ENCODE measurements at places on chromosomes 6 and 20.
A peak's percentile ranks its signal among the peaks of the same experiment; 100 is the strongest.

- DNase-seq = no peak
Measured at GRCh38 chr6:5778317-5778857, 228.3 kb downstream of the NRN1 start.

GRCh38 chr6:41367700-41368099 is 32.3 kb downstream of the NCR2 start:
- DNase-seq = no peak

GRCh38 chr20:33007376-33008335 is at the start of gene BPIFB2:
Gene BPIFB2 (plus strand): TSS chr20:33007704. CDS start chr20:33008575, 871 bp downstream.
- DNase-seq = no peak

DNA sequence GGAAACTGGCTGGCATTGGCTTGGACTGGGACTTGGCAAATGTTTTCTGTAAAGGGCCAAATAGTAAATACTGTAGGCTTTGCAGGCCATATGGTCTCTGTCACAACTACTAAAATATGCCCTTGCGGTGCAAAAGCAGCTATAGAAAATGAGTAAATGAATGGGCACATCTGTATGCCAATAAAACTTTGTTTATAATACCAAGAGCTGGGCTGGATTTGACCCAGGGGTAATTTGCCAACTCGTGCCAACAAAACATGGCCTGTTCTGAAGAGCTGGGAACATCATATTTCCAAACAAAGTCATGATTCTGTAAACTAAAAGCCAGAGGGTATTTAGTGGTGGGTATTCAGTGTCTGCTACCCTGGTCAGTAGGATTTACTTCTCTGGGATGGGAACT is 320.1 kb upstream of the SOX4 start:
- DNase-seq = no peak

- no peak for DNase-seq
Measured at GRCh38 chr6:41214559-41215238, 13.4 kb upstream of the TREML4 start.

DNA sequence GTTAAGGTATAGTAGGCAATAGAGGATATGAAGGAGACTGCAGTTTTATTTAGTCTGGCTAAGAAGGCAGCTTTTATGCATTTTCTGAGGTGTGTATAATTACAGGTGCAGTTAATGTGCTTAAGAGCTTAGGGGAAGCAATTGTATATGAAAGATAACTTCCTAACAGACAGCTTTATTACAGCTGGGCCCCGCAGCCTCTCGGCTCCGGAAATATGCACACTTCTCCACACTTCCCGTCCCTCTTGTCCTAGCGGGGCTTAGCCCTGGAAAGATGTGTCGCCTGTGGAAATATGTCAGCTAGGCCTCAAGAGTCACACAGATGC is 178.4 kb upstream of the ARID1B start:
- DNase-seq = no peak

DNA sequence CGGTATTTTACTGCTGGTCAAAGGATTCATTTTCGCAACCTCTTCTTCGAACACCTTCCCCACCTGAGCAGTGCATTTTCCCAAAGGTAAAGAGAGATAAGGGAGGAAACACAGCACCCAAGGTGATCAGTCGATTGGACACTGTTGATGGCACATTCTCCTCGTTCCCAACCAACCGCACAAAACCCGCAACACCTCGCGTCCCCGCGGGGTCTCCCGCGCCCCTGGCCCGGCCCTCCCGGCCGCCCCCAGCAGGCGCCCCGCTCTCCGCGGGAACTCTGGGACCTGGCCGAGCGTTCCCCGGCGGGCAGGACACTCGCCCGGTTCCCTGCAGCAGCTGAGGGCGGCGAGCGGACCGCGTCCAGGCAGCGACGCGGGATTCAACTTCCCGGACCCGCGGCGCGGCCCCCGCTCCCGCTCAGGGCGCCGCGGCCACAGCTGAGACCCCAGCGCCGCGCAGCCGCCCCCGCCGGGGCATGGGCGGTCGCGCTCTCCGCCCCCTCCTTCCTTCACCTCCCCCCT is 506 bp downstream of the RGS17 start:
- no peak for DNase-seq

DNA sequence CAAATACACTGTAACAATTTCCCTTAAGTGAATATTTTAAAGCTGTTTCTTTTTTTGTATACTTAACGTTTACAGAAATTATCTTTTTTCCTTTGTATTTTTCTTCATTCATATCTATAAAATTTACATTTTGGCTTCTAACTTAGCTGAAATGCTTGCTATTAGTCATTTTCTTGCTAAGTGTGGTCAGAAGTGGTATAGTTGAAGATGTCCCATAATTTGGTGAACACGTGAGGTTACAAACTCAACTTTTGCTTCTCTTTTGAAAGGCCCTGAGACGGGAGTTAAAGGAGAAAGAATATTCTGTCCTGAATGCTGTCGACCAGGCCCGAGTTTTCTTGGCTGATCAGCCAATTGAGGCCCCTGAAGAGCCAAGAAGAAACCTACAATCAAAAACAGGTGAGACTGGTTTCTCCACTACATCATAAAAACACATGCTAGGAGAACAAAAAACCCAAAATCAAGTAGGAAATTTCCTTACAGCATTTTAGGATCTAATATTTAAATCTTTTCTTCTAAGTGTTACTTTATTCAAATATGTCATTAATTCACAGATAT is 445.0 kb downstream of the UTRN start:
- DNase-seq = no peak

- peak; percentile 78 for DNase-seq
Measured at GRCh38 chr20:63641792-63642523, 11.3 kb downstream of the STMN3 start.

DNA sequence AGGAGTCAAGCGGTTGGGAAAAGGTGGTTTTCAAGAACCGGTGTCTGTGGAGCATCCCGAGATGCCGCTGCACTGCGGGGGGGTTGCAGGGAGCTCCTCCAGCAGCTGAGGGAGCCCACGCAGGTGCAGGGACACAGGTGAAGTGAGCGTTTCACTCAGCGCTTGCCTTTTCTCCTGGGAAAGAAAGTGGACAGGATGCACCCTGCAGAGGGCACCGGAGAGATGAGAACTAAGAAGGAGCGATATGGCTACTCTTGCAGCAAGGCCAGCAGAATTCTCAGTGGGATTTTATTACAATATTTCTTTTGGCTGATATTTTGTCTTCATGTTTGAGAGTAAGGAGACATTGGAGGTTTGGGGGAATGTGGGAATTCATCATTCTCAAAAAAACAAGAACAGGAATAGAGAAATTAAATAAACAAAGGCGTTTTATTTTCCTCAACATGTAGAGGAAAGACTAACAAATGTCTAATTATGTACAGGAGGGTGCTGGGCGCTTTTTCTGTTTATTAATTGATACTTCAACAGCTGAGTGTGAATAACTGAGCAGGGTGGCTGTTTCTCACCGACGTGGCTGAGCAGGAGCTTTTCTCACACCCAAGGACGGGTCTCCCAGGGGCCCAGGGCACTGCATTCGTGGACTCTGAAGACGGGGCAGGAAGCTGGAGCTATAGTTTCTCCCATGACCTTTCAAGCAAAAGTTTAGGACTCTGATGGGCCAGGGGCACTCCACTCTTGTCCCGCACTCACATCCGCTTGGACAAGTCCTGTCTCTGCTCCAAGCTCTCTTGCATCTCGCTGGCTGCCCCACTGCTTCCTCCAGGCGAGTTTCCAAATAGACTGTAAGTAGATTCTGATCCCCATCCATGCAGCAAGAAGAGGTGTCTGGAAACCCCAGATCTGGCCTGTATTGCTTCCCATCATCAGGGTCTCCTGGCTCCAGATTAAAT is 176.1 kb downstream of the SMOC2 start:
- no peak for DNase-seq

GRCh38 chr20:38452880-38453624 is 17.9 kb upstream of the SNHG17 start:
- DNase-seq = no peak

DNA sequence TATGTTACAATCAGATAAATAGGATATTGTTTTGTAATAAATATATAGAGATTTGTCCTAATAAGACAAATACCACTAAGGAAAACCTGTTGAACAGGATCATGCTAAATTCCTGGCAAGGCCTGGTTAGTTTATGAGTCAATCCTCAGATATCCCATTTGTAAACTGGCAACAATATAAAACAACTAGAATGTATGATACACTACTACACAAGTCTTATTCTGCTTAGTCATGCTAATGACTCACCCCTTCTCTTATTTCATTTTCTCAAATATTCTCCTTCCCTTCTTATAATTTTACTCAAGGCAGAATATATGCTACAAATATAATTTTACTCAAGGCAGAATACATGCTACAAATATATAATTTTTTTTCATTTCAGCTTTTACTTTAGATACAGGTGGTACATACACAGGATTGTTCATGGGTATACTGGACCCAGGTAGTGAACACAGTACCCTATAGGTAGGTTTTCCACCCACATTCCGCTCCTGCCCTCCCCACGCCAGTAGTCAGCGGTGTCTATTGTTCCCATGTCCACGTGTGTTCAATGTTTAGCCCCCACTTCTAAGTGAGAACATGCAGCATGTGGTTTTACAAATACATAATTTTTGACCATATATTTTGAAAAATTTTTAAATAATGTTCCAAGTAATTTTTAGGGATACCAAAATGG is 6.3 kb downstream of the OSER1 start:
- DNase-seq = no peak

- DNase-seq = no peak
Measured at GRCh38 chr20:3987296-3987695, 28.1 kb downstream of the RNF24 start.

- no peak for DNase-seq
Measured at GRCh38 chr6:43934183-43934802, 164.3 kb downstream of the VEGFA start.

DNA sequence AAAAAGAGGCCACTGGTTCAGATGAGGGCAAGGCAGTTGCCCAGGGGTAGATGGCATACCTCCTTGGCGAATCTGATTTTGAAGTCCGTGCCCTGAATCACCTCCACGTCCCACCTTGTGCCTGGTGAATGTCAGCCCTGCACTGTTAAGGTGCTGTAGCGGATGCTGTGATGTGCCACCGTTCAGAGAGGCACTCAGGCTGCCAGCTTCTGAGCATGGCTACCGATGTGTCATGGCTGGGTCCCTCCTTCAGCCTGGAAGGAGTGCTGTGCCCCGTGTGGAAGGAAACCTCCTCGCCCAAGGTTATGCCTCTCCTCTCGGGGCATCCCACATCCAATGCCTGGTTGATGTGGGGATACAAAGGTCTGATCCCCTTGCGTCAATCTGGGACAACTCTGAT is 43.6 kb downstream of the UST start:
- no peak for DNase-seq

DNA sequence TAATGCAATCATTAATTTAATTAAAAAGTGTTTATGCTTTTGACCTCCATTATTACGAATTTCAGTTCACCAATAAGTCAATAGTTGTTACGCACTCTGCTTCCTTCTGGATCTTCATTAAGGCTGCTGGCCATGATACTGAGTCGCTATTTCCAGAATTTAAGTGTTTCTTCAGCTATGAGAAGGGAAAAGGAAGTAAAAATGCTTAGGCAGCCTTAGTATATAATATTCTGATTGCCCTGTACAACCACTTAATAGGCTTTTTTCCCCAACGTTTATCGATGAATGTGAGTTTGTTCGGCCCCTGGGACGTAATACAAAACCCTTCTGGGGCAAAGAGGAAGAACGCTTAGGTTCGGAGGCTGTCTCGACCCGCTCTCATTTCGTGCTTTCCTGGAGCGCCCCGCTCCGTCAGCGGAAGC is 644 bp downstream of the OARD1 start:
- no peak for DNase-seq

GRCh38 chr6:135014353-135014832 is 40.2 kb downstream of the HBS1L start:
- DNase-seq = no peak

- no peak for DNase-seq
Measured at GRCh38 chr6:81226957-81227356, 525.5 kb downstream of the TENT5A start.

DNA sequence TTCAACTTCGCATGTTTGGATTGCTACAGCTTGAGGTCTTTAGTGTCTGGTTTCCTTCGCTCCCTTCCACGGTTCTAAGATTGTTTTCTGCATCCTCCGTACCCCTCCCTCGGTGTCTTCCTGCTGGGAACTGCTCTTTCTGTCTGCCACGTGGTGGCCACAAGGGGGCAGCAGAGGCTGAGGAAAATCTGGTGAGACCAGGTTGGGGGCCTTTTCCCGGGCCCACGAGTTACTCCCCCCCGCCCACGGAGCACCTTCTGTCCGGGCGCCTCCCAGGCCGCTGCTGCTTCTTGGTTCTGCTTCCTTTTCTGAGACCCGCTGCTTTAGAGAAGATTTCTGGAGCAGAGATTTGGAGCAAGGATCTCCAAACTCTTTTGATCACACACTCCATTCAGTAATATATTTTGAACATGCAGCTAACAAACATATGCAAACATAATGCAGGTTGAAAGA is 21.1 kb upstream of the NOTCH4 start:
- DNase-seq = peak; percentile 66

- DNase-seq = no peak
Measured at GRCh38 chr20:41249411-41250281, 67.9 kb downstream of the ZHX3 start.

- DNase-seq = no peak
Measured at GRCh38 chr20:12012241-12013222, 94.8 kb downstream of the BTBD3 start.

GRCh38 chr20:5780846-5781217 is 30.6 kb downstream of the SHLD1 start:
- no peak for DNase-seq

DNA sequence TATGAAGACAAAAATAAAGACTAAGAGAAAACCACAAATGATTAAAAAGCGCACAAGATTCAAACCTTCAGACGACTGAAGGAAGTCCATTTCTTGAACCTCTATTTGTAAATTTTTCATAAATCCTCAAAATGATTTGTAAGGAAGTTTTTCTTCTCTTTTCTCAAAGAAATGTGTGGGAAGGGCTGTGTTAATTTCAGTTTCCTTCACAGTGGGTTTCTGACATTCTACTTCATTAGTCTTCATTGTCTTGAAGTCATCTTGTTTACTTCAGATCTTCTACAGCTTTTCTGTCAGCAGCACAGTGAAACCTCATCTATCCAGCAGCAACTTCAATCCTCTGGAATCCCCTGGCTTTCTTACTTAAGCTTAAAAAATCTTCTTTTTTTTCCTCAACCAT is 87.6 kb upstream of the MYLIP start:
- no peak for DNase-seq

DNA sequence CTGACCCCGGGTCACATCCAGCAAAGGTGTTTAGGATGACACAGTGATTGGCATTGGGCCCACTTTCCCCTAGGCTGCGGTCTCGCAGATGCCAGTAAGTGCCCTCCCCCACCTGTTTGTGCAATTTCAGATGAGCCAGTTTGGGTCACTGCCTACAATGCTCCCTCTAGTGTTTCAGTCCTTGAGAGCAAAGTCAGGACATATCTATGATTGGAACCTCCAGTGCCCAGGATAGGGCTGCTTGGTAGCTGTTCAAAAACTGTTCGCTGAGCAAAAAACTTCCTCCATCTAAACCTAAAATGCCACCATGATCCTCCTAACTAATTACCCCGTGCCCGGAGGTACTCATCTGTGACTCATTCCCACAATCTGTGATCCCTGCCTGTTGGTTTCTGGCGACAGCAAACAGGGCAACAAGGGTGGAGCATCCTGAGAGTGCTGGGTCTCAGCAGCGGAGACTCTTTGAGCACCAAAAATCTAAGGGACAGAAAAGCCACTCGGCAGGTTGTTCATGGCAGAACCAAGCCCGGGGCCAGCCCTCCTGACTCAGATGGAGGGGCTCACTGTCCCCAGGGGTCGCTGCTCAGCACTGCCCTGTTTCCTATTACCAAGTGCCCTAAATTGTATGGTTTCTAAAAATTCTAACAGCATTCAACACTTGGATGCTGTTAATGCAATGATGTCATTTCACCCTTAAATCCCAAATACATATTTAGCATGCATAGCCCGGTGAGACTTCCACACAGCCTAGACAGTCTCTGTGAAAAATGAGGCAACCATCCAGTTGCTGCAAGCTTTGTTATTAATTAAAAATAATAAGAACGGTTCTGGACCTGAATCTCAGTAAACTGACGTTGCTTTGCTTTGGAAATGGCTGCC is 5.0 kb downstream of the VSX1 start:
- DNase-seq = no peak
